ENCODE measurements at places on chromosomes 6 and 20.

GRCh38 chr6:22099231-22099630 lies 197.6 kb downstream of the PRL start:
- no peak for DNase-seq

- DNase-seq, result no peak
These were observed 61.4 kb upstream of the NT5E start for GRCh38 chr6:85388531-85388930.

GRCh38 chr6:5979650-5980420 lies 26.9 kb downstream of the NRN1 start:
- DNase-seq, result no peak

GRCh38 chr6:103879800-103880199 lies 979.9 kb downstream of the HACE1 start:
- DNase-seq, result no peak

GRCh38 chr20:3101251-3101650 lies 16.7 kb upstream of the AVP start:
- DNase-seq, result no peak

GRCh38 chr6:157570752-157571151 lies 189.8 kb downstream of the ZDHHC14 start:
- DNase-seq, result no peak

- peak; percentile 51 for DNase-seq
These were observed 274.4 kb downstream of the THBS2 start for GRCh38 chr6:168979254-168979653.

- DNase-seq, result peak; percentile 78
These were observed at the start of gene HRH3 for GRCh38 chr20:62219992-62220665. Gene HRH3, minus strand, starts transcription at chr20:62220278. Its CDS starts 308 bp downstream, at chr20:62219970.

DNA sequence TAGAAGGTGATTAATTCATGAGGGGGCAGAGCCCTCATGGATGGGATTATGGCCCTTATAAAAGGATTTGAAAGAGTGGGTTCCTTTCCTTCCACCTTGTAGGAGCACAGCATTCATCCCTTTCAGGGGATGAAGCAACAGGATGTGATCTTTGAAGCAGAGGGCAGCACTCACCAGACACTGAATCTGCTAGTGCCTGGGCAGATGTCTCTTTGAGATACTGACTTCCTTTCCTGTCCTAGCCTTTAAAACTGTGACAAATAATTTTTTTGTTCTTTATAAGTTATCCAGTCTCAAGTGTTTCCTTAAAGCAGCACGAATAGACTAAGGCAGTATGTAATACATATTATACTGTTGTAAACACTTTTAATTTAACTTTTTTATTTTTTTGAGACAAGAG lies 538.6 kb upstream of the RNF217 start:
- no peak for DNase-seq

DNA sequence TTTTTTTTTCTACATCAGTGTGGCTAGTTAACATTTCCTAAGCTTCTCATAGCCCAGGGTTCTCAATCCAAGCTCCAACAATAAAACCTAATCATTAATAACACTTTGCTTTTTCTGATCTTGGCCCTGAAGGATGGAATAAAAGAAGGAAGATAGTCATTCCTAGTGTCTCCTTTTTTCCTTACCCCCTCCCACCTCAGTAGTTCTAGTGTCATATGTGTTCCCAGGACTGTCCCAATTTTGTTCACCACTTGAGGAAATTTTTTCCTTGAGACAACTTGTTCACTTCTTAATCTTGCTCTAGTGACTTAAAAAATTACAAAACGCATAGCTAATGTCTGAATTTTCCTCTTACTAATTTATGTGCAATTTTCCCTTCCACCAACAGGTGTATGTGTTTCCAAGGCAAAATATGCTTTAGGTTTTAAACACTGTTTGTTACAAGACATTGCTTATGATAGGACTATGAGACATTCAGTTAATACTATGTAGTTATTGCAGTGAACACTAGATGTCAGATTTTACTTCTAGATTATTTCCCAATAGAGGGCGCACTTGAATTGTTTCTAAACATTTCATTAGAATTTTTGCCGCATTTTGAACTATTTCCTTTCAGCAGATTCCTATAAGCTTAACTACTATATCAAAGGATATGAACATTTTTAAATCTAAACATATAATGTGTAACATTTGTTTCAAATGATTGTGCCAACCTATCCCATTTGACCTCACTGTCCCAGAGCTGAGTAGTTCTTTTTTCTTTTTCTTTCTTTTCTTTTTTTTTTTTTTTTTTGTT lies 18.5 kb upstream of the C6orf141 start:
- DNase-seq, result peak; percentile 80

GRCh38 chr6:49634092-49634835 lies 2.4 kb downstream of the RHAG start:
- DNase-seq, result no peak

- DNase-seq, result peak; percentile 49
These were observed 155.0 kb downstream of the CFAP61 start for GRCh38 chr20:20207291-20207690.

- DNase-seq, result no peak
These were observed 42.8 kb downstream of the HNF4A start for GRCh38 chr20:44398335-44398734.

GRCh38 chr6:63795006-63795405 lies 159.4 kb downstream of the PHF3 start:
- DNase-seq, result no peak

DNA sequence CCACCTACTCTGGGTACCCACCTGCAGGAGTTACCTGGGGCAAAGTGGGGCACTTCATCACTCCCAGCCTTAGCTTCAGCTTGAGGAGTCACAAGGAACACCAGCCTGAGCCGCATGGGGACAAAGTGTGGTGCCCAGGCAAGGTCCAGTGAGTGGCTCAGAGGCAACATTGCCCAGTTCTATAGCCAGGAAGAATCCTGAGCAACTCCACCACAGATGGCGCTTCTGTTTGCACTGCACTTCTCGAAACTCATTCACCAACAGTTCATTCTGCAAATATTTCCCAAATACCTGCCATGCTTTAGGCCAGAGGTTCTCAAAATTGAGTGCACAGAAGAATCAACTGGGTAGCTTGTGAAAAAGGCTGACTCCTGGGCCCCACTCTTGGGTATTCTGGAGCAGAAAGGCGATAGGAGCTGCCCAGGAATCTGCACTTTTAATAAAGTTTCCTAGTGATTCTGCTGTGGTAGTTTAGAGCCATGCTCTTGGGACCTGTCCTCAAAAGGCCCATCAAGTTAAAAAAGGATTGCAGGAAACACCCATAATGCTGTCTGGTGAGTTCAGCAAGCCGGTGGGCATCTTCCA lies 83.1 kb downstream of the VEGFA start:
- DNase-seq, result no peak

GRCh38 chr6:142210606-142211005 lies 63.5 kb downstream of the VTA1 start:
- no peak for DNase-seq

DNA sequence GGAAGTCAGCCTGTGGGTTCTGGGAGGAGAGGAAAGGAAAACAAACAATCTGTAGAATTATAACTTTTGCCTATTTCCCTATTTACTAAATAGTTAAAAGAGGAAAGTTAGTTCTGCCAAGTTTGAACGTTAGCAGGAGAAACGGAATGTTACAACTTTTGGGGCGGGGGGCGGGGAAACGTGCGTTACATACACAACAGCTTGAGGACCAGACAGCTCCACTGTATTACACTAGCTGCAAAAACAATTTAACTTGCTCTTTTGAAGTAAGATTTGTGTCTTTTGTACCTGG lies 498 bp upstream of the PRDM1 start:
- peak; percentile 26 for DNase-seq

- no peak for DNase-seq
These were observed 72.4 kb upstream of the TBC1D7 start for GRCh38 chr6:13400772-13401171.

GRCh38 chr20:41632896-41633295 lies 14.7 kb upstream of the CHD6 start:
- no peak for DNase-seq

DNA sequence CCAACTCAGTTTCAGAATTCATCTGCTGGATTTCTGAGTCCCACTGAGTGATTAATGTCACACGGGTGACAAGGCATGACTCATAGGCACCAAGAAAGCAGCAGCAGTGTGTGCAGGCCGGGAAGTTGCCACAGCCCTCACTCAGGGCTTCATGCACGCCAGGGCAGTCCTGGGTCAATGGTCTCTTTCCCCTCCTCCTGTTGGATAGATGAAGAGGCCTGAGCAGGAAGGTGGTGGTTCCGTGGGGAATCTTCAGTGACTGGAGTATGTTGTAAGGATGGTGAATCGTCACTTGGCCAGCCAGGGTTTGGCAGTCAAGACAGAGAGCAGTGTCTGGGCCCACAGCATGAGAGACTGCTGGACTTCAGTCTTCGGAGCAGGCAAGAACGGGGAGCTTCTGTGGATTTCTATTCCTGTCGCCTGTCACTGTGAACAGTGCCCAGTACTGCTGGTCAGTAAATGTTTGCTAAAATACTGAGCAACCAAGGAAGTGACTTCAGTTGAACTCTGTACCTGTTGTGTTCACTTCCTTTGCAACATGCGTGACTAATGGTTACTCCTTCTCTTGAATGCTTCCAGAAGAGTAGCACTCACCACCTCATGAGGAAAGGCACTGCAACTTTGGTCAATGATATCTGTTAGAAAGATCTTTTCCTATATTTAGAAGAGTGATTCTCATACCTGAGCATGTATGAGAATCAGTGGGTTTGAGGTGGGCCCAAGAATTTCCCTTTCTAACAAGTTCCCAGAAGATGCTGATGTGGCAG lies 62.0 kb upstream of the CD93 start:
- no peak for DNase-seq

- DNase-seq, result no peak
These were observed 72.9 kb downstream of the ATG5 start for GRCh38 chr6:106252687-106253086.

- DNase-seq, result no peak
These were observed 85.6 kb upstream of the CARMIL1 start for GRCh38 chr6:25193460-25194171.

- no peak for DNase-seq
These were observed 45.1 kb upstream of the TAGAP start for GRCh38 chr6:159089909-159090308.

DNA sequence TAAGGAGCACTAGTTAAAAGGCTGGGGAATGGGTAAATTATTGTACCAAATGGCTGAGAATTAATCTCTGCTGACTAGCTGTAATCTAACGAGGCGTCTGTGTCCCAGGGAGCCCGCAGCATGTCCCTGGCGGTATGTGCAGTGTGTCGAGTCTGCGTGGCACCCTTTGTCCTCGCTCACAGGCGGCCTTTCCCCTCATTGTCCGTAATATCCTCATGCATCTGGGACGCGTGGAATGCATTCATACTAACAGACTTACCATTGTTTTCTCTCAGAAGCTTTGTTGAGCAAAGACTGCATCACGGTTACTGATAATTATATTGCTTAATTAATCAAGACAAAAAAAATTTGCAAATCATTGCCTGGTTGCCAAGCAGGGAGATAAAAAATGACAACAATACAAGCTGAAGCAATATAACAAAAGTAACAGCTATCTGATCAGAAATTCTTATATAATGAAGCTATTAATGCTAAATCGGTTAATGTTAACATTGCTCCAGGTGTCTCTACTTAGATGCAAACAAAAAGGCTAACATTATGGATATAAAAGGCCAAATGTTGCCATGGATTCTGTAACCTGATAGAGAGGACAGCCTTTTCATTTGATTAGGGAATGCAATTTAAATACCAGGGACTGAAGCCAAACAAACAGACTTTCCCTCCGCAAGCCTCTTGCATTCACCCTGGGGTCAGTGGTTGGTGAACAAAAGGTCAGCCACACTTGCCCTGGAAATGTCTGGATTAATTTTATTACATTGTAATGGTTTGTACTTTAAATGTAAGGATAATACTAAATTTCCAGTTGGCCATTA lies 124.8 kb downstream of the INSM1 start:
- peak; percentile 65 for DNase-seq

- DNase-seq, result peak; percentile 29
These were observed 14.5 kb upstream of the KCNK5 start for GRCh38 chr6:39243809-39244208.

DNA sequence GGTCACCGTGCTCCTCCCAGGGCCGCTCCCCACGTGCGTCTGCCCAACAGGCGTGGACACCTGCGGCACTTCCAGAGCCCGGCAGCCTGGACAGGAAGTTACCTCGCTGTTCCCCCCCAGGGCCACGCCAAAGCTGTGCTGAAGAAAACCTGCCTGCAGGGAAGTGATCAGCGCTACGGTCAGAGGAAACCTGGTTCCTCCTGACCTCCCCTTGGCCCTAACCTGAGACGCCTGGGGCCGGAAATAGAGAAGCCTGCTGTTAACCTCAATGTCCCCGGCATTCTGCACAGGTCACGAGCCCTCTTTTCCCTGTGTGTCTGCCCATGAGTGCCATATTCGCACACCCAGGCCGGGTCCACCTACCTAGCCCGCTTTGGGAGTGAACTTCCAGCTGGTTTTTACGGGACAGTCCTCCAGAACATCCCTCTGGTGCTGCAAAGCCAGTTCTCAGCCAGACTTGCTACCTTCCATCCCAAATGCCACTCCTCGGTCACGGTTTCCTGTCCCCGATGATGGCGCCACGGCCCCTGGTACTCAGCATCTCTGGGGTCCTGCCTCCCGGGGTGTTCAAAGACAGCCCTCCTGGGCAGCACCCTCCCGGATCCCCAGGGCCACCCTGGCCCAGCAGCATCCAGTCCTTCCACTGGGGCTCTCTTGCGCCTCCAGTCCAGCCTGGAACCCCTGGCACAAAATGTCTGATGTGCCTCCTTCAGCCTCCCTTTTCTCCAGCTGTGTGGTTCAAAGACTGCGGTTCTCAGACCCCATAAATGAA lies 12.0 kb upstream of the IRF4 start:
- no peak for DNase-seq

- DNase-seq, result no peak
These were observed 756.0 kb upstream of the NRSN1 start for GRCh38 chr6:23370051-23370450.

DNA sequence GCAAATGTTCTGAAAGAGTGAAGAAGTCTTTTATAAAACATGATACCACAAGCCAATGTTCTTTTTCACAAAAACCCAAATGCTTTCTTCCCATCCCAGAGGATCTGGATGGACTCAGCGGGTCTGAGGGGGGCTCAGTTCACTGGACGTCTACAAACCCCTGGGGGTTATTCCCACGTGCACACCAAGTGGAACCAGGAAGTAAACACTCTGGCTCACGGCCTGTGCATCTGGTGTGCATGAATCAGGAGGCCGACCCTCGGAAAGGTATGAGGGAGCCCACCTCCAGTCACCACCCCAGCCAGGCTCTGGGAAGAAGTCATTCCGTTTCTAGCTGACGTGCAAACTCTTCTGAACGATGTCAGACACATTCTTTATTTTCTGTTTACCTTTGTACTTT lies 252.2 kb downstream of the DLL1 start:
- no peak for DNase-seq

DNA sequence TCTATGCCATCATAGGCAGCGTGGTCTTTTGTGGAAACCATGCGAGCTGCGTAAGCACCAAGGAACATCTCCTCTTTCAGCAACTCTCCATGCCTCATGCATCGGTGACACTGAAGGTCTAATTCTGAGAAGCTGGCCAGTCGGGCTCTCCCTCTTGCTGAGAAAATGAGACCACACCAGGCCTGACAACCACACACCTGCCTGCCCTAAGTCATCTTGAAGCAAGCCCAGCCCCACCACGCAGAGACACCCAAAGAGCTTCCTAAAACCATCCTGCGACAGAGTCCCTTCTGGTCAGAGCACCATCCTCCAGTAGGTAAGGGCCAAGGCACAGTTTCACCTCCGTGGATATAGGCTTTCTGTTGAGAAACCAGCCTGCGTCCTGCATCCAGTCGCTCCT lies 26.6 kb downstream of the PREX1 start:
- DNase-seq, result no peak

- peak; percentile 76 for DNase-seq
These were observed 899.4 kb upstream of the FLRT3 start for GRCh38 chr20:15236812-15237211.

- DNase-seq, result no peak
These were observed 54.1 kb upstream of the CHD6 start for GRCh38 chr20:41672282-41672681.

All from GM23338 (cell line).